ENCODE measurements at places on chromosomes 7 and 10. TPM values are rescaled to one million over a fixed set of nuclear protein-coding genes. Genes with fewer than 3 reads are reported as not detected.

COL26A1 gene
- total RNA-seq = not detected

RFC2 gene
- total RNA-seq = 111 TPM

WDR86 gene
- not detected for total RNA-seq

DPYSL4 gene
- total RNA-seq = 22.2 TPM

RSPH10B2 gene
- 0.32 TPM for total RNA-seq

LLCFC1 gene
- total RNA-seq = not detected

FKBP9 gene
- total RNA-seq = not detected

PNLIPRP1 gene
- not detected for total RNA-seq

DRGX gene
- not detected for total RNA-seq

VENTX gene
- not detected for total RNA-seq

ZNF503 gene
- total RNA-seq = 0.33 TPM

EIF5AL1 gene
- total RNA-seq = 2.9 TPM

ARHGEF35 gene
- 6.8 TPM for total RNA-seq
